NCI-H226 (cell line): ENCODE measurements at places on chromosomes 4 and X.

DNA sequence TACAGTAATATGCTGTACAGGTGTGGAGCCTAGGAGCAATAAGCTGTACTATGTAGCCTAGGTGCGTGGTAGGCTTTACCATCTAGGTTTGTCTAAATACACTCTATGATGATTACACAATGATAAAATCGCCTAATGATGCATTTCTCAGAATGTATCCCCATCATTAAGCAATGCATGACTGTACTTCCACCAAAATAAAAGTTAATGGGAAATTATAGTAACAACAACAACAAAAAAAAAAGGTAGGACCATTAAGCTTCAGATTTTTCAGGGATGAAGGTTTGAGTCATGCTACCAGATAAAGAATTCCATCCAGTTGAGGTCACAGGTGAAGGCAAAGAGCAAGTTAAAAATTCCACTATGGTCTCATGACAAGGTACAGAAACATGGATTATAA is 68.2 kb downstream of the MAGEA10 start:
- DNase-seq = peak; percentile 18

- DNase-seq = no peak
Measured at GRCh38 chr4:53562409-53562808, 28.9 kb downstream of the LNX1 start.

DNA sequence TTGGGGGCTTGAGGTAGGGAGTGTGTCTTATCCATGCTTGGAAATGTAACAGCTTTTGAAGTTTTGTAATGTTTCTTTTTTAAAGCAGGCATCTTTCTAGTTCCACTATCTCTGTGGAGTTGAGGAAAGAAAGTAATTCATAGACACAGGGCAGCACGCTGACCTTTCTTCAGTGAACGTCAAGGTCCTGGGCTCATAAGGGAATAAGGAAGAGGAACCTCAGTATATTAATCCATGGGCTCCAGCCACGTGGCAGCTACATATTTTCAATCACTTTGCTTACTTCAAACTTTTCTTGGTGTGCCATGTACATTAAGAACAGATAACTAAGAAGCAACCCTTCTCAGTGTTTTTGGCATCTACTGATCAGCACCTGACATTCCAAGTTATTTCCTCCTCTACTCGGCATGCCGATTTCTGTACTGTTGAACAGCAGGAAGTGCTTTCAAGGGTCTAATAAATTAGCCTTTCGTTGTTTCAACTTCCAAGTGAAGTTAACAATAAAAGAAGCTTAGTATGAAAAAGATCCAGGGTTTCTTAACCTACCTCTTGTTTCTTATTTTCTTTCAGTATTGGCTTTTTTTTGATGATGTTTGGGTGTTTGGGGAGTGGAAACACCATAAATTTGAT is 88.2 kb downstream of the SORBS2 start:
- no peak for DNase-seq

- no peak for DNase-seq
Measured at GRCh38 chr4:142307857-142308256, 538.2 kb downstream of the INPP4B start.

GRCh38 chr4:98716796-98717195 is 58.4 kb upstream of the TSPAN5 start:
- no peak for DNase-seq

- no peak for DNase-seq
Measured at GRCh38 chr4:141565379-141566089, 70.8 kb upstream of the IL15 start.

GRCh38 chrX:15158736-15159406 is 111.0 kb downstream of the ASB9 start:
- DNase-seq = no peak

DNA sequence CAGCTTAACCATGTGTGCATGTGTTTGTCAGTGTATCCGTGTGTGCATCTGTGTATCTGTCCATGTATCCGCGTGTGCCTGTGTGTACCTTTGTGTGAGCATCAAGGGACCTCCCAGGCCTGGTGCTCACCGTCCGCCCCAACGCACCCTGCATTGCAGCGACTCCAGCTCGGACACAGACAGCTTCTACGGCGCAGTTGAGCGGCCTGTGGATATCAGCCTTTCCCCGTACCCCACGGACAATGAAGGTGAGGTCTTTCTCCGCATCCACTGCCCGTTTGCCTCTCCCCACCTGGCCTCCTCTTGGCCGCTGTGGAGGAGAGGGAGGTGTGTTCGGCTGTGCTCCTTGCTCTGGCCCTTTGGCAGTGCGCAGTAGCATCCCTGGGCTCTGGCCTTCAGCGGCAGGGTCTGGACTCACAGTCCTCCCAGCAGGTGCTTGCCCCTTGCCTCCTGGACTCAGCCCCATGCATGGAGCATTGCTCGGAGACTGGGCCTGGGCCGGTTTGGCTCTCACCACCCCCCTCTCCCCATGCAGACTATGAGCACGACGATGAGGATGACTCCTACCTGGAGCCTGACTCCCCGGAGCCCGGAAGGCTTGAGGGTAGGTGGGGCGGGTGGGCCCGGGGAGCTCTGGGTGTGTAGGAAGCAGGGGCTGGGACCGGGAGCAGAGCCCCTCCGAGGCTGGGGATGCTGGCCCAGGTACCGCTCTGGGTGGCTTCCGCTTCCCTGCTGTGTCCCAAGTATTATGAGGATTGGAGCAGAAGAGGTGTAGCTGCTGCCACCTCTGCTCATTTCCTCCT is 16.4 kb upstream of the ADD1 start:
- no peak for DNase-seq

DNA sequence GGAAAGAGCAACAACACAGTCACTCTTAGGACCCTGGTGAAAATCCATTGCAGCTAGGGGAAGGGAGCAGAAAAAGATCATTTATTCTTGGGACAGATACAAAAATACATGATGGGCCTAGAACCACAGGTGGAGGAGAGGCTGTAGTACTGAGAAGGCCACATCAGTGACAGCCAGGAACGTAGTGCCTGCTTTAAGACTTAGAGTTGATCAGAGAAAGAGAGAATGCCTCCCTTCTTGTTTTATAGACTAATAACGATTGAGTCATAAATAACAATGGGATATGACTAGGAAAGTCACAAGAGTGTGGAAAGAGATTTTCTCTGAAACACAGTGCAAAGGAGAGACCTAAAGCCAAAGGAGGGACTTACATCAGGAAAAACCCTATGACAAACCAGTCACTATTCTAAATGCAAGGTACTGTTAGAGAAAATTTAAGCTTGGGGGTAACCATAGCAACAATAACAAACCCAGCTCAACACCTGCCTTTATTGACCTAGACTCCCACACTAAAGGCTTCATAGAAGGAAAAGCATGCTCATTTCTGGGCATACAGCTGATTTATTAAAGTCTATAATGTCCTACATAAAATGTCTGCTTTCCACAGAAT is 1015.0 kb upstream of the GRID2 start:
- no peak for DNase-seq

DNA sequence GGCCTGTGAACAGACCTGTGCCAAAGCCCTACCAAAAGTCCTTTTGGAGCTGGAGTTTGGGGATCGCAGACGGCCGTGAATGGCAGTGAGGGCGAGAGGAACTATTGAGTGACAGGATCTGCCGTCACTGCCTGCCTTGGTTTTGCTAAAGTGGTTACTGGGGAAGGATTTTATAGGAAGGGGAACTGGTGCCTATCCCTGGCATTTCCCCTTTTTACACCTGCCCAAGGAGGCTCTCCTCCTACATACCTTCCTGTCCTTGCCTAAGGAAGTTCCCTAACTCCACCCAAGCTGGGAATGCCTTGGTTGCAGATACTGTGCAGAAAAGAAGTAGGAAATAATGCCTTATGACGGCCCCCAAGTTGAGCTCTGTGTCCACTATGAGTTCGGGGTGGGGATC is 14.5 kb downstream of the LONRF3 start:
- no peak for DNase-seq

DNA sequence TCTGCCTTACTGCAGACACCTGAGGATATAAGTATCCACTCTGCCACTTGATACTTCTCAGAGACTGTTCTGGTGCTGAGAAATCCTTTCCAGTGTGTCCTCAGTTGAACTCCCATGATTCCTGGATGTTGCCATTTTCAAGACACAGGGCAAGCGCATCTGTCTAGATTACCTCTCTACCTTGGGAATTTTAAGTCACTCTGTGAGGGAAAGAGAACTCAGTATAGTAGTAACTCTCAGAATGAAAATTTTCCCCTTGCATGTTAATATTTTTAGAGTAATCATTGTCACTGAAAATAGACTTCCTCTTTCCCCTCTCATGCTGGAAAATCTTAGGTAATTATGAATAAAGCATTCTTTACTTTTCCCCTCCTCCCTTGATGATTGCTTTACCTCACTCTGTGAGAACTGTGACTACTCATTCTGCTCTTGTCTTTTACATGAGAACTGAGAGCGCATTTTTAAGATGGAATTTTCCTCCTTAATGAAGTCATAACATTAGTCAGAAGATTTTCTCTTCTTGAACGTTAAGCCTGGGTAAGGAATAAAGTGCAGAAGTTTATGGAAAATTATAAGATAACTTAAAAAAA is 45.0 kb downstream of the TET2 start:
- peak; percentile 22 for DNase-seq

DNA sequence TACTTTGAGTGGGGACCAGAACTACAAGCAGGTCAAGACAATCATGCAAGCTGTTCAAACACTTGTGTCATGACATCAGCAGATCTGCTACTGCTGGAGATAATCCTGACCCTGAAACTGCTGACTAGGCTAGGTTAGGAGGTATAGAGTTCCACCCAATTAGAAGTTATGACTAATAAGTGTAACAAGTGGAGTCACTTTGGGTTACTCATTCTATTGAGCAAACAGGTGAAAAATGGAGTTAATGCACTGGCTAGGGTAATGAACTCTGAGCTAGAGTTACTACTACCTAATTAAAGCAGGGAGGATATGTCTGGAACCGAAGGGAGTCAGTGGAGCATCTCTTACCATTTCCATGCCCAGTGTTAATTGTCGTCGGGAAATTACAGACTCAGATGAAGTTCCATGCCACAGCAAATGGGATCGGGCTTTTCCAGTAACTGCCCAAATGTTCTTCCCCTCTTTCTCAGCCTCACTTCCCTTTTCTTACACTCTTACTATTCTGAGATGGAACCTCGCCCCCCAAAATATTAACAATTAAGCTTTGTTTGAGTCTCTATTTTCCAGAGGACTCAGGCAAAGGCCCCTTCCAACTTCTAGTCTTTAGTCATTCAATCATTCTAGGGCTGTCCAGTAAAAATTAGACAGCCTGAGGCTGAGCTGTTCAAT is 19.8 kb upstream of the MANBA start:
- DNase-seq = peak; percentile 50

DNA sequence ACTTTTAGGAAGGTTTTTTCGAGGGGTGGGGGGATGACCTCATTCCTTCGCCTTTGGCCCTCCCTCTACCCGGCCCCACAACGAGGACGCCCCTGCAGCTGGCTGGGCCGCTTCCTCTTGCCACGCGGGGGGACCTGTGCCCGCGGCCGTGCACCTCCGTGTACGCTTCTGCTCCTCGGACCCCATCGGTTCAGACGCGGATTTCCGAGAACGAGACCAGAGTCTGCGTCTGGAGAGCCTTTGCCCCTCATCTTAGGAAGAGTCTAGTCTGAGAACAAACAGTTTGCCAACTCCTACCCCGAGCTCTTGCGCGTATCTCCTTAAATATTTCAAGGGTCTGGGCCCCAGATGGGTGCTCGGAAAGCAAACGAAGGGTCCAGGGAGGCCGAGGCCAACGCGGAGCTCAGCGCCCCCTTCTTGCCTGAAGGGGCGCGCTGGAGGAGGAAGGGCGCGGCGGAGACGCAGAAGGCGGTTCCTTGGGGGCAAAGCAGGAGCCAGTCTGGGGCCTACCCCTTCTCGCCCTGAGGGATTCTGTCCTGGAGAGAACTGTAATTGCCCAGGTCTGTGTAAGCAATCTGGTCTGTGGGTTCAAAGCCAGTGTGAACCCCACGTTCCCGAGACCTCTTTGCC is 3.9 kb upstream of the SFRP2 start:
- no peak for DNase-seq

- no peak for DNase-seq
Measured at GRCh38 chr4:81625422-81626417, 154.0 kb upstream of the RASGEF1B start.

DNA sequence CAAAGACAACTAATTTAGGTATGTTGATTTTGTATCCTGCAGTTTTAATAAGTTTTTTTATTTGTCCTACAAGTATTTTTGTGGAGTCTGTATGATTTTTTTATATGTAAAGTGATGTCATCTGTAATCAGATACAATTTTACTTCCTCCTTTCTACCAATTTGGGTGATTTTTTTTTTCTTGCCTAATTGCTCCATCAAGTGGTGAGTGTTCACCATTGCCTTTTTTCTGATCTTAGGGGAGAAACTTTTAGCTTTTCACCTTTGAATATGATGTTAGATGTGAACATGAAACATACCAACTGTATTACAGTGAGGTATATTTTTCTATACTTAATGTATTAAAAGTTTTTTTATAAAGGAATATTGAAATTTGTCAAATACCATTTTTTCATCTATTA is 362.3 kb downstream of the PABPC4L start:
- no peak for DNase-seq

GRCh38 chr4:79178760-79179159 is 147.1 kb downstream of the NAA11 start:
- DNase-seq = no peak

- peak; percentile 97 for DNase-seq
Measured at GRCh38 chr4:176270669-176271068, 1.6 kb upstream of the ASB5 start.

- no peak for DNase-seq
Measured at GRCh38 chr4:176788248-176788647, 4.5 kb downstream of the VEGFC start.

DNA sequence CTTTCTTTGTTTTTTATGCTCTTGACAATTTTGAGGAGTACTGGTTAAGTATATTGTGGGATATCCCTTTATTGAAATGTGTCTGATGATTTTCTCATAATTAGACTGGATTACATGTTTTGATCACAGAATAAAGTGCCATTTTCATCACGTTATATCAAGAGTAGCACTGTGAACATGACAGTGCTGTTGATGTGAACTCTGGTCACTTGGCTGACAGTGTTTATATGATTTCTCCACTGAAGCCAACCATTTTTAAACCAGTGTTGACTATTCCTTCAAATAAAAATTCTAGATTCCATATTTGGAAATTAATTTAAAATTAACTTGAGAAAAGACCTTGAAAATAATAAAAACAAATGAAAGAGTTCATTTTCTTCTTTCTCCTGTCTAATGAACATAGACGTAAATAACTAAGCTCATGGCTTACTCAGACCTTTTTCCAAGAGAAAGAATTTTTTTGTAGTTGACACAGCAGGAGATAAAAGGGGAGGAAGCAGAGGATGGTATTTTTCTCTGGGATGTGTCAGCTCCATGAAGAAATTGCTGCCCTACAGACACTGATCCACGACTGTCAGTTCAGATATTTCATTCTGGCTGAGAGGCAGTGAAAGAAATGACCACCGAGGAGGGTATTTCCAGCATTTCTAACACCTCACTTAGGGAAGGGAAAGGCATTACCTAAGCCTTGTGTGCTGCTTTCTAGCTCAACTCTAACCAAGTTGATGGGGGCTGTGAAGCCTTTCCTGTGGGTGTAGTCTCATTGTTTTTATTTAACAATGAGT is 150.9 kb upstream of the ANK2 start:
- DNase-seq = peak; percentile 79
